ENCODE measurements at places on chromosomes 13 and 19.

- no peak for DNase-seq
Measured at GRCh38 chr19:7982651-7983099, 22.8 kb downstream of the ELAVL1 start.

- DNase-seq = no peak
Measured at GRCh38 chr13:92297971-92298942, 899.8 kb downstream of the GPC5 start.

- DNase-seq = no peak
Measured at GRCh38 chr13:43994999-43995859, 115.5 kb downstream of the LACC1 start.

GRCh38 chr19:51020988-51021651 is 1.6 kb upstream of the KLK10 start:
- DNase-seq = no peak

Data from stimulated activated CD8-positive, alpha-beta memory T cell treated with anti-CD3 and anti-CD28 coated beads, Interleukin-4, amount 100 ng/mL, for 48 hours (primary cell).